ENCODE measurements at places on chromosomes 1 and 21.

- DNase-seq, result no peak
Observed at GRCh38 chr1:16433030-16433429, 4.2 kb downstream of the SPATA21 start.

DNA sequence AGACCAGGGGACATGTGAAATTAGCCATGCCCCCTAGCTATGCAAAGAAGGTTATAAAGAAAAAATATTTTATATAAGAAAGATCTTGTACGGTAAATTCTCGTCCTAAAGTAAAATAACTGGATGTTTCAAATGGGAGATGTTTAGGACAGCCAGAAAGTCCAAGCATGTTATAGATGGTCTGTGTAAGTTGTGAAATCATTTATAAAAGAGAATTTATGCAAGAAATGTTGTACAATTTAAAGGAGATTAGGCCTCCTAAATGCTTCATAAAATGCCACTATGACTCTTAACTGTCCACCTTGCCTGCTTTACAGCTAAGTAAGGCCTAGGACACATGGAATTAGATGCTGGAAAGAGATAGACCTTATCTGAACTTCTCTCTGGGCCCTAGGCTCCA lies 118.1 kb upstream of the POGK start:
- no peak for DNase-seq

- DNase-seq, result no peak
Observed at GRCh38 chr1:20178634-20179370, 7.1 kb upstream of the UBXN10 start.

DNA sequence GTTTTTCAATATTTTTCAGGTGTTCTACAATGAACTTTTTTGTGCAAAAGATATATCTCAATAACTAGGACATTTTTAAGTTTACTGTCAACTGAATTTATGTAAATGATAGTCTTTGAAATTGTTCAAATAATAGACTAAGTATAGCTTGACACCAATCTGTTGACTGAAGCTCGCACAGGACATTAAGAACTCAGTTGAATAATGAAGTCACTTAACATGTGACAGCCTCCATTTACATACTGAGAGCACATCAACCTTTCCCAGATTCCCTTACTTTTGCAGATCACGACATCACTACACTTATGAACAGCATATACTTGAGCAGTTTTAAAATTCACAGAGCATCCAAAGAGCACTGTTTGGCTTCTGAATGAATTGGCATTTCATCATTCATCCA lies 268.2 kb downstream of the LRRC7 start:
- no peak for DNase-seq

- no peak for DNase-seq
Observed at GRCh38 chr1:208808301-208808700, 564.1 kb upstream of the PLXNA2 start.

- no peak for DNase-seq
Observed at GRCh38 chr1:3217181-3217641, 148.2 kb downstream of the PRDM16 start.

DNA sequence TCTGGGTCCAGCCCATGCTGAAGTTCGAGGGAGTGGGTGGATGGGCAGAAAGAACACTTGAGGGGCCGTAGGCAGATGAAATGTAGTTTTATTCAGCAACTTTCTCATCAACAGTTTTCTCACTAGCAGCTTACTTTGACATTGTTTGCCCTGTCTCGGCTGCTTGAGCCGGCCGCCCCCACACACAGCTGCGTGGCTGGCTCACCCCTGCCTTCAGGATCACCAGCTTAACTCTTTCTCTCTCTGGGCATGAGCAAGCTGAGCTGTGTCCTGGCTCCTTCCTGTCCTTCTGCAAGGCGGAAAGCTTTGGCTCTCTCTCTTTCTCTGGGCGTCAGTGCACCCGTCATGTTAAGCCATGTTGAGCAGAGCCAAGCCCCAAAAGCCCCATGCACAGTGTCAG lies 104.4 kb upstream of the GNG12 start:
- DNase-seq, result no peak

DNA sequence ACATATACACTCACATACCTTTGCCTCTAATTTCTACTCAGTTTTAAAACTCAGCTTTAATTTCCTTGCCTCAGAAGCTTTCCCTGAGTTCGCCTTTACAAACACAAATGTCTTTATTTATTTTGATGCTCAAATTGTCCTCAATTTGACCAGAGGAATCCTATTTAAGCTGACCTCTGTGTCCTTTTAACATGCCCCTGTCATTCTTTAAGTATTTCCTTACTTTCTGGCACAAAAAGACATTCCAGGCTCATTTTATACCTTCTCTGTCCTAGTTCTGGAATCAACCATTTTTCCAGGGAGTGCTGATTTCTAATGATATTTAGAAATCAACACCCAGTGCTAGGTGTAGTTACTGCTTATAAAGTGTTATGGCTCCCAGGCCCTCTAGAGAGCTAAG lies 82.5 kb downstream of the OSBPL9 start:
- DNase-seq, result no peak

DNA sequence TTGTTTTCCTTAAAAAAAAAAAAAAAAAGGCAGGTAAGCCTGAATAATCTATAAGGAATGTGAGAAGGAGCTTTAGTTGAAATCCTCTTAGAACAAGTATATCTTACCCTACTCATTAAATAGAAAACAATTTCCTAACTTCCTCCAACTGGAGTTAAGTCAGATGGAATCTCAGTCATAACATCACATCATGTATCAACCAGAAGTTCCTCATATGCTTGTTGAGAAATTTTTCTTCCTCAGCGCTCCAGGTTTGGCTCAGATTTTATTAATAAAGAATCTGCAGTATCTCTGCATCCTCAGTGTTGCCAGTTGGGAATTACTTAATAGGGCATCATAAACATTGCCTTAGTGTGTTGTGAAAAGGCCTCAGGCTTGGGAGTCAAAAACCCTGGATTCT lies 37.6 kb downstream of the DUSP10 start:
- DNase-seq, result no peak

DNA sequence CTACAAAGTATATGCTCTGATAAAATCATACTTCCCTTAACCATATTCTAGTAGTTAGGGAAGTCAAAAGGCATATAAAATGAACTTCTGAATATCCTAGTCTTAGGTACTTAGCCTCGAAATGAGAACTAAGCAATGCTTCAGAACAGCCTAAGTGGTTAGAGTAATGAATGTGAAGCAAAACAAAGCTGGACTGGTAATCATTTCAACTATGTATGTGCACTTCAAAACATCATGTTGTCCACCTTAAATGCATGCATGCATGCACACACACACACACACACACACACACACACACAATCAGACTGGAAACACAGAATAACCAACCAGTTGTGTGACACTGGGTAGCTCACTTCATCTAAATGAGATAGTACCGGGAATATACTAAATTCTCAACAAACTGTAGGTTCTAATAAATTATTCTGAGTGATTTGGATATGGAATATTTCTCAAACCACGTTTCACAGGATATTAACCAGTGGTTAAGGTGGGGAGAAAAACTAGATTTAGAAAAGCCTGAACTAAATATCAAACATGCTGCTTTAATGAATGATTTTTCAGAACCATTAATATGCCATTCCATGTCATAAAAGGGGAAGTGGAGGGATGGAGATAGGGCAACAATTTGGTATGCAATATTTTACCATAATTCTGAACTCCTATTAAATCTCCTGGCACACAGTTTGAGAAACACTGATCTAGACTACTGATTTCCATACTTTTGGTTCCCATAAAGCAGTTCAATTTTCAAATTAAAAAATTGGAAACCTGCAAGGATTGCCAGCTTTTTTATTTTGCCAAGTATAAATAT lies 19.5 kb downstream of the RNF115 start:
- no peak for DNase-seq

- no peak for DNase-seq
Observed at GRCh38 chr1:58780836-58781452, 2.9 kb downstream of the JUN start.
